ENCODE measurements at places on chromosomes 6 and 20.

- DNase-seq: no peak
Observed at GRCh38 chr6:85321906-85322305, 128.0 kb upstream of the NT5E start.

GRCh38 chr6:33952016-33952415, 148.2 kb upstream of the MLN start:
- DNase-seq: no peak

DNA sequence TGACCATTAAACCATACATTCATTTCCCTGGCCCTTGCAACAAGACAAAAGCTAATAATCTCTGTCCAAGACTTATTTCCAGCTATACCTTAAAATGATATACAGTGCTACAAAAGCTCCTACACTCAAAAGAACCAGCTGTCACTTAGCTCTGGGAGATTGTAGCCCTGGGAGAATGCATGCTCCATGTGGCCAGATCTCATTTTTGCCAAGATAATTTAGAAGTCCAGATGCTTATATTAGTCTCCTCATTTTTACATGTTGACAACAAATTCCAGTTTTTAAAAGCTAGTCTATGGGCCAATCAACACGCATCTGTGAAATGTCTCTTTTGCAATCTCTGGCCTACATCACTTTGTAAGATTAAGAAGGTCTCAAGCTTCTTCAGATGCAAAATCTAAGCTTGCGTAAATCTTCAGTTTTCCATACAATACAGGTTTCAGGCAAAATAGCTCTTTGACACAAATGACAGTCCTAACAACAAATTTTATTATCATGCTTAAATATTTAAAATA, 27.1 kb downstream of the TASP1 start:
- no peak for DNase-seq

DNA sequence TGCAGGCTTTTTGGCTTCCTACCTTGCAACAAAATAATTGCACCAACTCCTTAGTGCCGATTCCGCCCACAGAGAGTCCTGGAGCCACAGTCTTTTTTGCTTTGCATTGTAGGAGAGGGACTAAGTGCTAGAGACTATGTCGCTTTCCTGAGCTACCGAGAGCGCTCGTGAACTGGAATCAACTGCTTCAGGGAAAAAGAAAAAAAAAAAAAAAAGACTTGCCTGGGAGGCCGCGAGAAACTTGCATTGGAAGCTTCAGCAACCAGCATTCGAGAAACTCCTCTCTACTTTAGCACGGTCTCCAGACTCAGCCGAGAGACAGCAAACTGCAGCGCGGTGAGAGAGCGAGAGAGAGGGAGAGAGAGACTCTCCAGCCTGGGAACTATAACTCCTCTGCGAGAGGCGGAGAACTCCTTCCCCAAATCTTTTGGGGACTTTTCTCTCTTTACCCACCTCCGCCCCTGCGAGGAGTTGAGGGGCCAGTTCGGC, 420 bp downstream of the SOX4 start:
- DNase-seq: peak; percentile 25

GRCh38 chr20:8078528-8078914, 53.5 kb upstream of the PLCB1 start:
- DNase-seq: no peak

DNA sequence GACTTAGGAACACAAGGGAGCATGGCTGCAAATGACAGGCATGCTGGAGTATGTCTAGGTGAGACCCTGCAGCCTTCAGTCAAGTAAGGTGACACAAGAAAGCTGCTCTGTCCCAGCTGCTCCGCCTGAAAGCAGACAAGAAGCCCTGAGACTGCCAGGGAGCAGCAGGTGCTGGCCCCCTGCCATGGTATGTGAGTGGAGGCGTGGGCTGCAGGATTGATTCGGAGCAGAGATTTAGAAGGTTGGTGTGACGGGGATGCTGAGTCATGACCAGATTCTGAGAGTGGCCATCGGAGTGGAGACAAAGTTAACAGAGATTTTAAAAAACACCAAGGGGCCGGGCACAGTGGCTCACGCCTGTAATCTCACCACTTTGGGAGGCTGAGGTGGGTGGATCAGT, 17.8 kb downstream of the LRP11 start:
- peak; percentile 76 for DNase-seq

GRCh38 chr20:46088409-46089166, 1.2 kb downstream of the NCOA5 start:
- DNase-seq: peak; percentile 19

DNA sequence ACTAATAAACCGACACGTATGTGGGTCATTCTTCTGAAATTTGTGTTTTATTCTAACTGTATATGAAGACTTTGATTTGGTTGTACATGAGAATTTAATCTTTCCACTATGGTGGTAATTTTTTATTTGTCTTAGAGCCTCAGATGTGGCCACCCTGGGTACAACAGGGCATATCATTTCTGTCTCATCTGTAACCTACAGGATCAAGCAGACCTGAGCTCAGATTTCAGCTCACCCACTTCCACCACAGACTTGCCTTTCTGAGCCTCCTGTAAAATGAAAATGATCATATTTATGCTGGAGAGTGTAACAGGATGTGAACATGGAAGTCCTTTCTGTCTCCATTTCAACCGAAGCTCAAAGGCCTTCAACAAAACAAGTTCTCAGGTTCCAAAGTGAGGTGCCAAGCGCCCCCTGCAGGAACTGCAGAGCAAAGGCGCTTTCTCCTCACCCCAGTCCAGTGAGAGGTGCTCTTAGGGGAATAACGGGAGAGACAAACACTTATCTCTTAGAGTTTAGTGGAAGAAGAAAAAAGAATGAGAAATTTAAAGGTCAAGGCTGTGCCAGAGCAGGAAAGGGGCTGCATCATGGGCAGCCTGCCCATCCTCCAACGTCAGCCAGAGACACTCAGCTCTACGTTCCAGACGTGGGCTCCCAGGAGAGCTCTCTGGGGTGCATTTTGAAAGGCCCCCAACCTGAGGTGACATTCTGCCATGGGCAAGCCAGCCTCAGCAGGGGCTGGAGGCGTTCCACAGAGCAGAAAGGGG, 23.0 kb upstream of the CD24 start:
- peak; percentile 48 for DNase-seq

GRCh38 chr20:54275359-54276111, 67.6 kb downstream of the PFDN4 start:
- no peak for DNase-seq

GRCh38 chr20:56558968-56559367, 25.9 kb downstream of the FAM209B start:
- peak; percentile 46 for DNase-seq

DNA sequence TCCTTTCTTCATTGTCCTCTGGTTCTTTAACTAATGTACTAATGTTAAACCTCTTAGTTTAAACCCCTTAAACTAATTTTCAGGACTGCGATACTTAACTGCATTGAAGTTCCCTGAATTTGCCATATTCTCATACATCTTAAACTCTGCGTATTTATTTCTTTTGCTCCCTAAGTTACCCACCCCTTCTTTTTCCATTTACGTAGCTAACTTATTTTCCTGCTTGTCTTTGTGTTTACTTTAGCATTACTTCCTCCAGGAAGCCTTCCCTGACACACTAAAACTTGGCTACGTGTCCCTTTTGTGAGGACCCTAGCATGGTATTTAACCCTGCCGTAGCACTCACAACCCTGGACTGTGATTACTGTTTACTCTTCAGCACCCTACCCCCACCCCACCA, 79.0 kb downstream of the UBR2 start:
- no peak for DNase-seq

DNA sequence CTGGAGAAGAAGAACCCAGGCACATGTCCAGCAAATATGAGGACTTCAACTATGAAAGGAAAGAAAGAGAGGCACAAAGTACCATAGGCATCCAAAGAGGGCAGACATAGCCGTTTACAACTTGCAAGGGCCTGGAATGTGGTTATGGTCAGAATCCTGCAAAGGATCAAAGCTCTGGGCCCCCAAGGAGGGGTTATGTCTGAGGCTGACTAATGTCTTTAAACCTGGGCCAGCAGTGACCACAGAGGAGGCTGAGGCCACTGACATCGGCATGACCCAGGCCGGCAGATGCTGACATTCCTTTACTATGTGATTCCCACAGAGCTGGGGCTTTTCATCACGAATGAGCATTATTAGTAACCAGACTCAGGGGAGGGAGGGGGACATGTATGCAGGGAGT, 861.1 kb downstream of the DHX35 start:
- DNase-seq: peak; percentile 83

DNA sequence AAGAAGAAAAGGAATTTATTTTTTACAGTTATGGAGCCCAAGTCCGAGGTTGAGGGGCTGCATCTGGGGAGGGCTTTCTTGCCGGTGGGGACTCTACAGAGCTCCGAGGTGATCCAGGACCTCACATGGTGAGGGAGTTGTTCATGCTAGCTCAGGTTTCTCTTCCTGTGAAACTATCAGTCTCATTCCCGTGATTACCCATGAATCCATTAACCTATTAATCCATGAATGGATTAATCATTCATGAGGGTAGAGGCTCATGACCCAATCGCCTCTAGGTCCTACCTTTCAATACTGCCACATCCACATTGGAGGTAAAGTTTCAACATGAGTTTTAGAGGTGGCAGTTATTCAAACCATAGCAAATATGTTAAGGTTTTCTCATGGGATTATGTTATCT, 3.8 kb downstream of the DSE start:
- DNase-seq: no peak

DNA sequence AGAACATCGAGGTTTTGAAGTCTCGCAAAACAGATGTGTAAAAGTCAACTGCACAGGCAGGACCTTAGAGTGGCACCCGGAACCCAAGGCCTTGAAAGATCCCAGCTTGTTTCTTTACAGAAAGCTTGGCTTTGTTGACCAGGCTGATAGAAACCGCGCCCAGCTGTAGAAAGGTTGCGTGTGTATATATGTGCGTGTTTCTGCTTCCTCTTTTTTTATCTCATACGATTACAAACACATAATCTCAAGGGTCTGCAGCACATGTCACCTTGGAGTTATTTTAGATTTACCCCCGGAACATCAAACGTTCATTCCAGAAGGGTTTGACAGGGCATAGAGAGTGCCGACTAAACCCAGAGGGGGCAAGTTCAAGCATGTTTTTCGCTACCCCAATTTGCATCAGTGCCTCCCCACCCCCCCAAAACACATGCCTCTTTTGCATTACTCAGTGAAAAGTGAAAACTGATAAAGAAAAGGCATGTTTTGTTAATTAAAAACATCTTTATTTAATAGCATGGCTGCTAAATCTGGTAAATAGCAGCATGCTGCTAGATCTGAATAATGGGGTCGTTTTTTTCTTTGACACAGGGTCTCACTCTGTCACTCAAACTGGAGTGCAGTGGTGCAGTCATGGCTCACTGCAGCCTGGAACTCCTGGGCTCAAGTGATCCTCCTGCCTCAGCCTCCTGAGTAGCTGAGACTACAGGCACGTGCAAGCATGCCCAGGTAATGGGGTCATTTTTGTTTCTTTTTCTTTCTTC, 33.2 kb upstream of the NCOA3 start:
- no peak for DNase-seq

DNA sequence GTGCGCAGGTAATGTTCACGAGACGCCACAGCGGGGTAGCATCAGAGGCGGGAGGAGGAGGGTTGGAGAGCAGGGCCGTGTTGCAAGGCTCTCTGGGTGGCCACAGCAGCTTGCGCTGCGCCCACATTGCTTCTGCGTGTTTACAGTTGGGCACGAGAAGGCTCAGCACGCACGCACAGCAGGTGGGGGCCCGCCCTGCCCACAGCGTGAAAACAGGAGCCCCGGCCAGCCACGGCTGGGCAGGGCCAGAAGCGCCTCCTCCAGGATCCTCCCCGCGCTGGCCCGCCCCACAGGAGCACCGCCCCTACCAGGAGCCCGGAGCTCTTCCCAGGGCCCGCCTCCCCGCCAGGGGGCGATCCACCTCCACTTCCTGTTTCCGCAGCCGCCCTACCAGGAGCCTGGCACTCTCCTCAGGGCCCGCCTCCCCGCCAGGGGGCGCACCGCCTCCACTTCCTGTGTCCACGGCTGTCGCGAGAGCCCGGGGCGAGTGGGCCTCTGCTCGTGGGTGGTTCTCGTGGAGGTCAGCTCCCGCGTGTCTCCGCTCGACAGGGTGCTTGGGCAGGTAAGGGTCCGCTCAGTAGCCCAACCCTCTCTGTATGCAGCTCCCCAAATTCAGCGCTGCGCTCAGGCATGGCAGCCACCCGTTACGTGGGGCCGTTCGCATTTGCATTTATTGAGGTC, at the start of gene FAM50B:
TSS of gene FAM50B (plus strand) at position 449 of the 681 bp plus-strand sequence. CDS start 439 bp downstream, outside the sequence.
- DNase-seq: no peak

GRCh38 chr20:49505518-49505917, 23.1 kb upstream of the KCNB1 start:
- peak; percentile 54 for DNase-seq

DNA sequence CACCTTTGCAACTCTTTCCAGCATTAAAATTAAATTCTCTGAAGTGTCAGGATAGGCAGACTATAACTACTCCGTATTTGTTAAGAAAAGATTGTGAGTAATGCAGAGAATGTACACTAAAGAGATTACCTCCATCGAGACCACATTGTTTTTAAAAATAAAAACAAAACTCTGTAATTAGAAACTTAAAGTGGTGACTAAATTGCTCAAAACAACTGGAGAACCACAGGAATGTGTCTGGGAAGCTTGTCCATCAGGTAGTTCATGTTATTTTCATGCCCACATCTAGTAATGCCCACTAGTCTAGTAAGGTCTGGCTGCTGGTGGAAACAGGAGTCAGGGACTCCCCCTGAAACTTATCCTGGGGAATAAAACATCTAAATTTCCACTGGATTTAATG, 103.0 kb upstream of the FOXQ1 start:
- no peak for DNase-seq

- DNase-seq: no peak
Observed at GRCh38 chr20:9989066-9989724, 45.6 kb upstream of the ANKEF1 start.

GRCh38 chr20:45387274-45387673, 9.1 kb upstream of the TP53TG5 start:
- DNase-seq: no peak

DNA sequence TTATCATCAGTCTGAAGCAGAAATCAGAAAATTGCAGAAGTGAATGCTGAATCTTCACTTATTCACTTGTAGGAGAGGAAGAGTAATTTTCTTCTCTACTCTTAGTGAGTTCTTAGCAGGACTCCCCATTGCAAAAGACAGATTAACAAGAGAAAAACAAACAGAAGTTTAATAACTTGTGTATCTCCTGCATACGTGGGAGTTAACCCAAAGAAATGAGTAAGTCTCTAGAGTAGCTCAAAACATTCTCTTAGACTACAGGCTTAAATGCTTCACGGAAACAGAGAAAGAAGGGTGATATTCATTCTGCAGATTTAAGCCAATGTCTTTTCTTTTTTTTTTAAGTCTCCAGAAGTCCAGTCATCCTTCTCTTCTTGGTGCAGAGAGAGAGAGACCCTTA, 97.9 kb upstream of the TMEM181 start:
- no peak for DNase-seq

DNA sequence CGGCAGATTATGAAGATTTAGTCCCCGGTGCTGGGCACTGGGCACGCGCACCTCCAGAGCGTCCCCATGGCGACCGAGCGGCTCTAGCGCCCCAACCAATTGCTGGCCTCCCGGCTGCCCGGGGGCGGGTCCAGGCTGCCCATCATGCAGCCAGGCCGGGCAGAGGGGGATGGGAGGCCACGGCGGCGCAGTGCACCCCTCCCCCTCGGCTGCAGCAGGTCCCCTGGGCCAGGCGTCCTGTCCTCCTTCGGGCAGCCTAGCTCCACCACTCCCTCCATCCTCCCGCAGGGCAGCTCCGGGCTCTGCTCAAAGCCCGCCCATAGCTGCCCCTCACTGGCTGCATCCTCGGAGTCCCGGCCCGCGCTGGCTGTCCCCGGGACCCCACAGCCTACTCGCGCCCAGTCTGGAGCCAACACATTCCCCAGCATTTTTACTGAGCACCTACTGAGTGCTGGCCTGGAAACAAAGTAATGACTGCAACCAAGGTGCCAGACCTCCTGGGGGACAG, 99.4 kb downstream of the ASXL1 start:
- DNase-seq: no peak

GRCh38 chr6:112257178-112257855, 3.0 kb upstream of the LAMA4 start:
- DNase-seq: no peak

Measured in urothelium cell line (cell line).